Colonic mucosa (tissue), 4 donors: ENCODE measurements at places on chromosomes 3 and 15.

GRCh38 chr3:129974564-129974832 is at the start of gene TRH:
Gene TRH, plus strand, starts transcription at chr3:129974720. Its CDS starts 1,097 bp downstream, at chr3:129975817.
- DNase-seq = no peak

DNA sequence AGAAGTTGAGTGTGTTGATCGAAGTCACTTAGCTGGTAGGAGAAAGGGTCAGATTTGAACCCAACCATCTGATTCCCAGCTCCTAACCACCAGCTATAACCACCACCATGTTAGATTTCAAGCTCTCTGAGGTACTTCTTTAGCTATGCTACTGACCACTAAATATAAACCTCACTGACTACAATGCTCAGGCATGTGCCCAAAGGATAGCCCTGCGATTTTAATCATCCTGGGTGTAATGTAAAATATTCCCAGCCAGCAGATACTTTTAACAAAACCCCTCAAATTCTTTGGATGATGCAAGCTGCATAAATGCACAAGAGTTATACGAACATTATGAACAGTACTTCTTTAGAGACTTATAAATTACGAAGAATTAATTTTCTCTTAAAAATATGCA is 115.2 kb upstream of the TSC22D2 start:
- no peak for DNase-seq

DNA sequence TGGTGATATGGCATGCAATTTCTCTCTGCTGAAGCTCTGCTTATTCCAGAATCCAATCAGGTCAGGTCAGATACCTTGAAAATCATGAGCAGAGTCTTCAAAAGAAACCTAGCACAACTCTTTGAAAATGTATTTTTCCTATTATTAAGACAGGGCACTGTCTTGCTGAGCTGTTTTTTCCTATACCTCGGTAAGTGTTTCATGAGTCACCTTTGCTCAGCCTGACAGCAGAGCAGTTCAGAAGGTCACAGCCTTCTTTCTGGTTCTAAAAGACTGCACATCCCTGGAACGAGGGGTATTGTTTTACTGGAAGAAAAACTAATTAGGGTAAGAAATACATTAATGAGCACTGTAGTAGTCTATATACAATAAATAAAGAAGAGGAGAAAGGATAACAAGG is 422.0 kb downstream of the SOX2 start:
- no peak for DNase-seq

- no peak for DNase-seq
Measured at GRCh38 chr3:159001711-159002110, 199.9 kb downstream of the MFSD1 start.

GRCh38 chr15:55993804-55994560 is 570 bp upstream of the NEDD4 start:
- no peak for DNase-seq

GRCh38 chr3:64150623-64151207 is 74.6 kb downstream of the PRICKLE2 start:
- peak; percentile 86 for DNase-seq

DNA sequence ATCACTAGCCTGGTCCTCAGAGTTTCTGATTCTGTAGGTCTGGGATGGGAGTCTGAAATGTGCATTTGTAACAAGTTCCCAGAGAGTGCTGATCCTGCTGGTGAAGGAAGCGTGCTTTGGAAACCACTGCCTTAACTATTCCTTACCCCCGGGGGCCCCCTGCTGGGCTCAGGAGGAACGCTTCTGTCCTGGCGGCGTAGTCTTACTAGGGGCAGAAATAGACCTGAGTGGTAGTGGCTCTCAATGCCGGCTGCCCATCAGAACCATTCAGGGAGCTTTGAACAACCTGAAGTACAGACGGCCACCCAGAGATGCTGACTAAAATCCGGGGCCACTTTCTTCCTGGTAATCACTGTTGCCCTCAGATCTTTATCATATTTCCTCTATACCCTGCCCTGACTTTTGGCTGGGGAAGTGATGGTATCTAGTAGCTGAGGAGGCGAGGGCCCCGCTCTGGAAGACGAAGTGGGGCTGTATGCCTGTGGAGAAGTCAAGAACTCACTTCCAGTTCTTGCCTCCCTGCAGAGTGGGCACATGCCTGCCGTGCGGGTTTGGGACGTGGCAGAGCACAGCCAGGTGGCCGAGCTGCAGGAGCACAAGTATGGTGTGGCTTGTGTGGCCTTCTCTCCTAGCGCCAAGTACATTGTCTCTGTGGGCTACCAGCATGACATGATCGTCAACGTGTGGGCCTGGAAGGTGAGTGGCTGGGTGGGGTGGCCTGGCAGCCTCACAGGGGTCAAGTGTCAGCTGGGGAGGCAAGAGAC is 16.3 kb upstream of the JMJD7 start:
- DNase-seq = peak; percentile 87

DNA sequence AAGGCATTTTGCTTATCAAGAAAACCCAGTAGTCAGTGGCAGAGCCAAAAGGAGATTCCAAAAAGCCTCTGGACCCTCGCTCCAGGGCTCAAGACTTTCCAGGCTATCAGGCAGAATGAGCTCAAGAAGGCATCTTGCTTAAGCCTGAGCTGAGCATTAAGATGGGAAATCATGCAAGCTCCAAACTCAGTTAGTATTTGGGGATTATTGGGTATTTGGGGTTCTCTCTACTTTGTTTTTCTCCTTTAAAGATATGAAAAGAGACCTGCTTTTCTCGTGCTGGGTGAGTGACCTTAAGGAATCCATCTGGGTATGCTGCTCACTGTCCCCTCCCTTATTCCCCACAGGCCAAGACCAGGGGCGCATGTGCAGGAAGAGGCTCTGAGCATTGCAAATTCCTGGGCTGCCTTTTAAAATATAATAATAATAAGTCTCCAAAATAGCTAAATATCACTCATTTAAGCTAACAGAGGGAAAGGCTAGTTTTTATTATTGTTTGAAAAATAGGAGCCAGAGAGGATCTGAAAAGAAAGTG is 75.4 kb upstream of the HACD2 start:
- DNase-seq = no peak

GRCh38 chr3:16739541-16740105 is 134.4 kb upstream of the DAZL start:
- no peak for DNase-seq

GRCh38 chr3:115960799-115961198 is 337.5 kb downstream of the GAP43 start:
- no peak for DNase-seq

GRCh38 chr3:63478990-63479660 is 173.3 kb upstream of the SNTN start:
- no peak for DNase-seq

GRCh38 chr15:57457726-57458125 is 81.4 kb downstream of the CGNL1 start:
- DNase-seq = no peak

DNA sequence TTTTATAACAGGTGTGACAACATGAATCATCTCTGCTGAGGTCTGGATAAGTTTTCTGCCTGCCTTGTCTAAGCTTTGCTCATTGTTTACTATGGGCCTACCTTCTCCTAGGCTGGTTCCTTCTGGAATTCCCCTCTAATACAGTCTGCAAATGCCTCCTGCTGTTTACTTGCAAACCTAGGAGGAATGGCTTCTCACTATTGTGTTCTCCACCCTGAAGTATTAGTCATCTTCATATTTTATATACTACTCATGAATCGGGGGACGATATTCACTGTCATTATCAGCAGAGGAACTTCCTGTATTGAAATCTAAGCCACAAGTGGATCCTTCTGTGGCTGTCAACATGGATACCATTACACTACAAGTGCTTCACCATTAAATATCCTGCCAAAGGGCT is 154.8 kb downstream of the PLCL2 start:
- DNase-seq = no peak

DNA sequence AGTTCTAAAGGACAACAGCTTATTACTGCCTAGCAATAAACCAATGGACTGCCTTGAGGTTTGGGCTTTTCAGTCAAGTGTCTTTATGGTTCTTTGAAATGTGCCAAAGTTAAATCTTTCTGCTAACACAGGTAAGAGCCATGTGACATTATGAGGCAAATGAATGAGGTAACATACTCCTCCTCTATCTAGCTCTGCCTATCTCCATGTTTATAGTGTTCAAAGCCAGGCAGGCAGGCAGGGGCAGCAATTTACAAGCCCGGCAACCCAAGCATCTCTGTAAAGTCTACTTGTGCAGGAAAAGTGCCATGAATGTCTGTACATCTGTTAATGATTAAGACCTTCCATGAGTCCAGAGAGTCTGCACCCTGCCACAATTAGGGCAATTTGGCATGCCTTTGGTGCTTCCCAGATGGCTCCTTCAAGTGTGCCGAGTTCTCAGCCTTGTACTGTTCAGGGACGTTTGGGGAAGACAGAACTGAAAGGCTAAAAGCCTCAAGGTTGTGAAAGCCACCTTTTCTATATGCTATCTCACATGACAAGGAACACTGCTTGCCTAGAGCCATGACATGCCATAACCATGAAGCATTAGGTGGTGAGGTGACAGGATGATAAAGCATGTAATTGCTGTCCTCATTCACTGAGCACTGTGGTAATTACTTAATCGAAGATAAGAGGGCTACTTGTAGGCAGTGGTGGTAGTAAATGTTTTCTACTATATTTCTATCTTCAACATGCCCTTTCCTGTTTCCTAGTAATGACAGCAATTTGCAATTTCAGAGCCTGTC is 41.4 kb upstream of the EIF1B start:
- no peak for DNase-seq

- DNase-seq = no peak
Measured at GRCh38 chr3:43217633-43218032, 68.7 kb upstream of the SNRK start.

DNA sequence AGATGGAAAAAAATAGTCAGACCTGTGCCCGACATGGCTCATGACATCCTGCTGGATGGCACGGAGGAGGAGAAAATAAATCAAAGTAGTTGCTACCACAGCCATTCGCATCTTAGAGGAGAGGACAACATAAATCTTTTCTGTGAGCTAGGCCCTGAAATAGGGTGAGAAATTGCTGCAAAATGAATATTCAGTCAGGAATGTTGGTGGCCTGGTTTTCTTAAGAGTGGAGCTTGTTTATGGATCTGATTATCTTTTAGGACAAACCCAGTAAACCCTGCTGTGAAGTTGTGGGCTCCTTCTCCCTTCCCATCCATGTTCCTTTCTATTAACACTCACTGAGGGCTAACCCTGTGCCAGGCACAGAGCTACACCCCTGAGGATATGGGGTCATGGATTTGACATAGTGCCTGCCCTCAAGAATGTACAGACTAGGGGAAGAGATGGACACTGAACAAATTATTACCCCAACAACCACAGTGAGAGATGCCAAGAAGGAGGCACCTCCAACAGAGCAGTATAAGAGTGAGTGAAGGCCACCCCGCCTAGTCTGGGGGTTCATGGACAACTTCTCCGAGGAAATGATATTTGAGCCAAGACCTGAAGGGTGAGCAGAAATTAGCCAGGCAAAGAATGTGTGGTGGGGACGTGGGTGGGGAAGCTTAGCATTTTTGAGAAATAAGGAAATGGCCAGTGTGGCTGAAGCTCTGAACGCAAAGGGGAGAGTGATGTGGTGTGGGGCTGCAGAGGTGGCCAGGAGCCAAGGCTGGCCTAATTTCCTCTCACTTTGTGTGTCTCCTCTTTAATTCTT is 68.9 kb upstream of the ARL8B start:
- DNase-seq = no peak

DNA sequence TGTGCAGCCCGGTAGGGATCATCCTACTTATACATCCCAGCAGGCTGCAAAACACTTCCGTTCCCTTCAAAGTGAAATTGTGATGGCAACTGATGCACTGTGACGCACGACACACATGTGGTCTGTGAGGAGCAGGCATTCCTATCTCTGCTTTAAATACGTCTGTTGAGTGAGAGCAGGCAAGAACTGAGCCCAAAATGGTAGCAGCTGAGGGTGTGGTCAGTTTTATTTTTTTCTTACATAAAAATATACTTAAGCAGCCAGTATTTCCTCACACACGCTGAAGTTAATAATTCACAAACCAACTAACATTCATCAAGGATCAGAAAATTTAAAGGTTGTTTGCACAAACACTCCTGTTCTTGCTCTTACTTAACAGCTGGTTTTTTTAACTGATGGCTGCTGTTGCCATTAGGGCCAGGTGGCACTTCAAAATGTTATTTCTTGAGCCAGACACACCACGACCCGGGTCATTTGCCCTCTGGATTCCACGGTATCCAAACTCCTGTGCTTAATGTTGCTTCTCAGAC is 23.9 kb downstream of the LRIG1 start:
- peak; percentile 52 for DNase-seq
